ENCODE measurements at places on chromosomes 6 and 20. TPM values are rescaled to one million over a fixed set of nuclear protein-coding genes. Genes with fewer than 3 reads are reported as not detected.
A peak's percentile ranks its signal among the peaks of the same experiment; 100 is the strongest.

DNA sequence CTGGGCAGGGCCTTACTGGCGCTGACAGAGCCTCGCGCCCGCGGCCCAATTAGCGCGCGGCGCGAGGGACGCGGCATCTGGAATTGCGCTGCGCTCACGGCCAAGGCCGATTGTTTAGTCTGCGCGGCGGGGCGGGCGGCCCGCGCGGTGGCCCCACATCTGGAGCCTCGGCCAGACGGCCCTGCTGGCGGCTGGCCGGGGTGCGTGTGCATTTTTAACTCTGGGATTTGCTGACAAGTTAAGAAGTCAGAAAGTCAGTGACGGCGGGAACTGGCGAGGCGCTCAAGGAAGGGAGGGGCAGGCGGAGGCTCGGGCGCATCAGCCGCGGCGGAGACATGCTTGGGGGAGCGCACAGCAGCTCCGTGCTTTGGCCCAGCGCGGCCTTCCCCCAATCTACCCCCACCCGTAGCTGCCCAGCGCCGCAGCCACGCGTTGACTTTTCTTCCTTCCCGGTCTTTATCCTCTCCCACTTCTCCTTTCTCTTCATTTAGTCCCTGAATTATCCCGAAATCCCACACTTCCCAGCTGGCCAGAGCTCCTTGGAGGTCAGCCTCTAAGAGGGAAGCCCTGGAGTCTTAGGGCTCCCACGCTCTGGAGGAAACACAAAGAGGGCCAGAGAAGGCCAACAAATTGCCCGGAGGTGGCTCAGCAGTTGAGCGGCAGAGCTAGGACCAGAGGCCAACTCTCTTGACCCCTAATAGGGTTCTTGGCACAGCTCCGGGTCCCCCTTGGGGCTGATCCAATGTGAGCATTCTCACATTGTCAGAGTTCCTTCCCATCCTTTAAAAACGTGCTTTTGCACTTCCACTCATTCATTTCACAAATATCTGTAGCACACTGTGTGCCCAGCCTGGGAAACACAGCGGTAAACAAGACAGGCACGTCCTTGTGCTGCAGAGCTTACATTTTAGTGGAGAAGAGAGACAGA lies 40.8 kb upstream of the FOXP4 start:
- DNase-seq = peak; percentile 74

DNA sequence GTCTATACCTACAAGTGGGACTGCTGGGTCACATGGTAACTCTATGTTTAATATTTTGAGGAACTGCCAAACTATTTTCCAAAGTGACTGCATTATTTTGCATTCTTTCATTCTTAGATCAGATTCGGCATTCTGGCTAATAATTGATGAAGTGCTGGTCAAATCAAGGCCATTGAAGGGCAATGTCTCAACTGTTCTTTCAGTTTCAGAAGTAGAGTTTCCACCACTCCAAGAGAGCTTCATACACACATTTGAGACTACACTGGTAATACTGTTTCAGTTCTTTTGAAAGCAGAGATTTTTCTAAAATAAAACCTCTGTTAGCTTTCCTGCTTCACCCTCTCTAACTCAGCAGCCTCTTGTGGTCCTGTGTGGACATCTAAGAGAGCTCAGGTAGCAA lies 154.5 kb downstream of the CFAP61 start:
- no peak for DNase-seq

DNA sequence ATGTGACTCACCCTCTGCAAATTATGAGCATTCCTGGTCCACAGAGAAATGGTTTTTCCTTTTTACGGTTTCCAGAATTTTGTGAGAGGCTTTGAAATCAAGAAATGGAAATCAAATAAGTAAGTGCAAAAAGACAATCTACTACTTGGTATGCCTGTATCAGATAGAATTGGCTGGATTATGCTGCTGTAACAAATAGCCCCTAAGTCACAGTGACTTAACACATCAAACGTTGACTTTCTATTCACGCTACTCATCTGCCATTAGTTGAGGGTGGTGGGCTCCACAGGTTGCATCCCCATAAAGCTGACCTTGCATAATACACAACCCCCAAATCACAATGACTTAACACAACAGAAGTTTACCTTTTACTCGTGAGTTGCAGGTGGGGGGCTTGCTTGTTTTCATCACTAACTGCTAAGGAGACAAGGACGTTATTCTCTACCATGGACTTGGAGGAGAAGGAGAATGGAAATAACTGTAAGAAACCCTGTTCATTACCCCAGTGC lies 44.4 kb downstream of the TSHZ2 start:
- no peak for DNase-seq

DNA sequence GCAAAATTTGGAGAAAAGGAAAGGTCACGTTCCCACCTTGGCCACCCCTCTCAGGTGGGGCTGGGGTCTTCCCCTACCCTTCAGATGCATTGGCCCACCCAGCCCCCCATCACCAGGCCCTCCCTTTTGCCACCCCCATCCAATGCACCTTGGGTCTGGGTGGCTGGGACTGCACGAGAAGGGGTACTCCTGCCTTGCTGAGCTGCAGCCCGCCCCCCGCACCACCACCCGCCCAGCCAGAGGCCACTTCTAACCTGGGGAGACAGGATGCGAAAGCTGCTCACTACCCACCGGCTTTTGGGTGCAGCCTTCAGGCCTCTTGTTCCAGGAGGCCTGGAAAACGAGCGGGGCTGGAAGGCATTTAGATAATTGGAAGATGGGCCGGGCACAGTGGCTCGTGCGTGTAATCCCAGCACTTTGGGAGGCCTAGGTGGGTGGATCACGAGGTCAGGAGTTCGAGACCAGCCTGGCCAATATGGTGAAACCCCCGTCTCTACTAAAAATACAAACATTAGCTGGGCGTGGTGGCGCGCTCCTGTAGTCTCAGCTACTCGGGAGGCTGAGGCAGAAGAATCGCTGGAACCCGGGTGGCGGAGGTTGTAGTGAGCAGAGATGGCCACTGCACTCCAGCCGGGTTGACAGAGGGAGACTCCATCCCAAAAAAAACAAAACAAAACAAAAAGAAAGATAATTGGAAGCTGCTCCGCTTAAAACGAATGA lies 1.2 kb upstream of the CDC25B start:
- no peak for DNase-seq

- DNase-seq = no peak
These were observed 67.9 kb downstream of the TRMT11 start for GRCh38 chr6:126054258-126054702.

GRCh38 chr20:20002101-20002998 lies 14.8 kb upstream of the NAA20 start:
- no peak for DNase-seq

DNA sequence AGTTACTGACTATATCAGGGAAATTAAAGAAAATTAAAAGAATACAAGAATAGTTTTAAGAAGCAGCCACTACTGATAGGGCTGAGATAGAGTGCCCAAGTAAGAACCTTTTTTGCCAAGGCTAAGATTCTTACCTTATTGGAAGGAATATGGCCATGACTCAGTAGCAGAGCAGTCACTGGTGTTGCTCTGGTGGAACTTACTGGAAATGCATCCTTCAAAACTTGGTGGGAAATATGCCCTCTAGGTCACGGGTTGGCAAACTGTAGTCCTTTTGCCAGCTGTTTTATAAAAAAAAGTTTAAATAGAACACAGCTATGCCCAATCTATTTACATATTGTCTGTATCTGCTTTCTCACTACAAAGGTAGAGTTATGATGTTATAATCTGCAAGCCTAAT lies 6.0 kb downstream of the HSF2 start:
- DNase-seq = no peak

DNA sequence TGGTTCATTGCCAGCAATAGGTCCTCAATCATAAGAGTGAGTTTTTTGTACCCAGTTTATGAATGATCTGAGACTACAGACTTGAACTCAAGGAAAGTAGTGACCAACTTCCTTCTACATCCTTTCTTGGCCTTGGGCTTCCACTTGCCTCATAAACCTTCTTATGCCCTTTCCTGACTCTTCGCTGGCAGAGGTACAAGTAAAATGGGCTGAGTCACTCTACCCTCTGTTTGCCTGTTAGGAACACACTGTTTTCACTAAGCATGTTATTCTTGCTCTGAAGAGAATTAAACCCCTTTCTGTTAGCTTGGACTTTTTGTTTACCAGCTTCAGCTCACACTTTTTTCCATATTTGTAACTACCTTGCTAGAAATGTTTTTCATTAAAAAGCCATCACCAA lies 74.4 kb downstream of the PKHD1 start:
- no peak for DNase-seq

- DNase-seq = no peak
These were observed 15.3 kb downstream of the FOXO3 start for GRCh38 chr6:108575905-108576494.

DNA sequence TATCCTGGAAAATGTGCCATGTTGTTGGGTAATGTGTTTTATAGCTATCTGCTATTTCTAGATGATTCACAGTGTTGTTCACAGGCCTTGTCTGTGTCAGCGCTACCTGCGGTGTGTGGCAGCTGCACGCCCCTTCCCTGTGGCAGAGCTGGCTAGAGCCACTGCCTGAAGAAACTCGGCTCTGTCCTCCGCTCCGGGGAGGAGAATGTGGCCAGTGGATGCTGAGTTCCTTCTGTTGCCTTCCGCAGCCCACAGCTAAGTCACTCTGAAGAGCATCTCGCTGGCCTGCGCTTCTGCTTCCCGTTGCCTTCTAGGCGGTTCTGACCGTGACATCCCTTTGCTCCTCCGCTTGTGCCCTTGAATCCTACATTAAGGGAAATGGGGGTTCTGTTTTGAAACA lies 135.1 kb downstream of the PLG start:
- DNase-seq = no peak

DNA sequence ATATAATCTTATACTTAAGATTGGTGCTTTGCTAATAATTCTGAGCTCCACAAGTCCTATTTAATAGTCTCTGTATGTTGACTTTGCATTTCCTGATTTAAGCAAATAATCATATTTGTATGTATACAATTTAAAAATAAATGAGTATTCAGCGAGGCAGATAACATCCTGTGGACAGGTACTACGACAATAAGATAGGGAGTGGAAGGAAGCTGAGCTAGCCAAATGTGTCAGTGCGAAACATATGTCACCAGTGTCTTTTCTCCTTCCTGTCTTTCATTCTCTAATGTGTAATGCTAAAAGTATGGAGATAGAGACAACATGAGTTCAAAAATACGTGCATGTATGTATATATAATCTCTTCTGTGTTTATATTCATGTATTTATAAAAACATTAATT lies 359.6 kb upstream of the KCNQ5 start:
- DNase-seq = no peak

- DNase-seq = no peak
These were observed 72.0 kb upstream of the B3GAT2 start for GRCh38 chr6:71028877-71029252.

DNA sequence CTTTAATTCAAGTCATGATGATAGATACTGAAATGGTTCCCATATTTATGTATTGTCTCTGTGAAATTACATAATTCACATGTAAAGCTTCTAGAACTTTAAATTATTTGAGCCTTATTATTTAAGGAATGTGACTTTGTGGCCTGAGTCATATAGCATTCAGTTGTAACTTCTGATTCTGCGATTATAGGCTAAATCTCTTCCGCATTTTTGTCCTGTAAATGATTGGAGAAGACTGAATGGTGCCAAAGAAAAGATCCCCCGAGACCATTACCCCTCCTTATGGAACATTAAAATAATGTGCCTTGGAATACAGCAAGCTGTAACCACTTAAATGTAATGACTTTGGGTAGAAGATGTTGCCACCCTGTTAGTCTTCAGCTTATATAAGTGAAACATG lies 63.3 kb upstream of the MAP7 start:
- no peak for DNase-seq

DNA sequence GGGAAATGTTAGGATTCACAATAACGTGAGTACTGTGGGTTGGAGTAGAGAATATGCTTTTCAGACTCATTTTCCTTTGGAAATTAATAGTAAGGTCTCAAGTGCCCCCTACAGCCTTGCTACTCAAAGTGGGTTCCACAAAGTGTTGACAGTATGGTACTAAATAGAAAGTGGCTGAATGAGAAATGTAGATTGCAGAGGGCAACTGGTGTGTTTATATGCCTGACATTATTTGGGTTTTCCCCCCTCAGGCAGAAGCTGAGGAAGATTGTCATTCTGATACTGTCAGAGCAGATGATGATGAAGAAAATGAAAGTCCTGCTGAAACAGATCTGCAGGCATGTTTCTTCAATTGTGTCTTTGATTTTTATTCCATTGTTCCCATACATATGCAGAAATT lies 5.6 kb downstream of the FBXO9 start:
- no peak for DNase-seq

DNA sequence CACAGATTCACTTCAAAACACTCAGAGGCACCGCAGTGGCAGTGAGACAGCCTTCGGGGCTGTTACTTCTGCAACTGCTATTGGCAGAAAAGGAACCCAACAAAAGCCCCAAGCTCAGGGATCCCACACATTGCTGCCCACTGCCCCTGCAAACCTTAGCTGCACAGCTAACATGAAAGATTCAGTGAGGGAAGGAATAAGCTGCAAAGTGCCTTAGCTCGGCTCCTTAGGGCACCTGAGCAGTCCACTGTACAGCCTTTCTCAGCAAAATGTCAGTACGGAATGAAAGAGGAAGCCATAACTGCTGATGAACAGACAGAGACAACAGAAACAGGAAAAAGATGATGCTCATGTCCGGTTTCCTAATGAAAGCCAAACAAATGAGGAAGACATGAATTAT lies 179.7 kb upstream of the SHLD1 start:
- DNase-seq = no peak

- DNase-seq = no peak
These were observed 40.4 kb downstream of the SPDEF start for GRCh38 chr6:34515473-34516387.

The C6orf52 gene
- total RNA-seq = 0.82 TPM

The SPTLC3 gene
- total RNA-seq = 0.82 TPM

The TBC1D7 gene
- 37.5 TPM for total RNA-seq

The ZC3H12D gene
- 0.41 TPM for total RNA-seq

The ANGPT4 gene
- not detected for total RNA-seq

The EFCAB8 gene
- total RNA-seq = not detected
